ENCODE measurements at places on chromosomes 5 and 9. TPM values are rescaled to one million over a fixed set of nuclear protein-coding genes. Genes with fewer than 3 reads are reported as not detected.

GRCh38 chr9:96245399-96245798, 56.6 kb downstream of the HSD17B3 start:
- DNase-seq = no peak

GRCh38 chr5:139861889-139862207, 66.2 kb downstream of the PSD2 start:
- no peak for DNase-seq

GRCh38 chr5:139291051-139291450, 2.5 kb upstream of the MATR3 start:
- no peak for DNase-seq

DNA sequence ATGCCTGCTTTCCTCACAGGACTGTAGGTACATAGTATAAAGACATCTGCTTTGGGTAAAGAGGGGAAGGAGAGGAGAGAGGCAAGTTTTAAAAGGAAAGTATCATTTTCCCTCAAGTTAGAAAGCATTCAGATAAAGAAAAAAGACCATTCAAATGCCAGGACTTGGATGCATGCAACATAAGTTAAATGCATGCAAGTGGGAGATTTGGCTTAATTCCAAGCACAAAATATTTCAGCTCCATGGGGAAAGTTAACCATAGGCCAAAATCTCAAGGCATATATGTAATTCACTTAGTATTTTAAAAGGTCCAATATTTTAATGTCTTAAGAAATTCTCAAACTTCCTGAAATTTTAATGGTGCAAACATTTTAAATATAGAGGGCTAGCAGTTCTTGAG, 36.4 kb downstream of the POU5F2 start:
- DNase-seq = no peak

- DNase-seq = no peak
Measured at GRCh38 chr9:4366591-4367330, 66.9 kb upstream of the GLIS3 start.

DNA sequence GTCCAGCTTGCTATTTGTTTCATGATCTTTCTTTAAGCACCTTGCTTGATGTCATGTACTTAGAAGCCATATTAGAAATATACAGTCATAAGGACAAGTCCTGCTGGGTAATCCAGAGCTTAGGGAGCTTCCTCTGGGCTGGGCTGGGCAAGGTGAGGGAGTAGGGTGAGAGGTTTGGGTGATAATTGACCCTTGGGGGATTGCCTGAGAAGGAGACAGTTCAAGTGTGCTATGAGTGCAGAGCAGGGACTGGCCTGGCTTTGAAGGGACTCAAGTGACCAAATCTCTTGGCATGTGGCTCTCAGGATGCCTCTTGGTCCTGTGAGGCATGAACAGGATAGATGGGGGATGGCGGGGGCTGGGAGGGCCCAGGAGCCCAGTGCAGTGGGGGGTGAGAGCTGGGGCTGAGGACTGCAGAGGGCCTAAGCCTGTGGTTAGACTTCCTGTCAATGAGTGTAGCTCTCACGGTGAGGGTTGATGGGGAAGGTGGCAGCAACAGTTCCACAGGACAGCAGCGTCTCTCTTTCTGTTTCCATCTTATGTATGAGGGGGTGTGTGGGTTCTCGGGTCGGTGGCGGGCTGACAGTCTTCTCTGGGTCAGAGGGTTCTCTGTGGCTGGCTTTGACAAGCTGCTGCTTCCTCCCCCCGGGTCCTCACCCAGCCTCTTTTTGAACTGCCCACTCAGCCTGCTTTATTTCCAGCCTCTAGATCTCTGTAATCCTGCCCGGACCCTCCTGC, 53.5 kb downstream of the RGS3 start:
- DNase-seq = peak; percentile 93

DNA sequence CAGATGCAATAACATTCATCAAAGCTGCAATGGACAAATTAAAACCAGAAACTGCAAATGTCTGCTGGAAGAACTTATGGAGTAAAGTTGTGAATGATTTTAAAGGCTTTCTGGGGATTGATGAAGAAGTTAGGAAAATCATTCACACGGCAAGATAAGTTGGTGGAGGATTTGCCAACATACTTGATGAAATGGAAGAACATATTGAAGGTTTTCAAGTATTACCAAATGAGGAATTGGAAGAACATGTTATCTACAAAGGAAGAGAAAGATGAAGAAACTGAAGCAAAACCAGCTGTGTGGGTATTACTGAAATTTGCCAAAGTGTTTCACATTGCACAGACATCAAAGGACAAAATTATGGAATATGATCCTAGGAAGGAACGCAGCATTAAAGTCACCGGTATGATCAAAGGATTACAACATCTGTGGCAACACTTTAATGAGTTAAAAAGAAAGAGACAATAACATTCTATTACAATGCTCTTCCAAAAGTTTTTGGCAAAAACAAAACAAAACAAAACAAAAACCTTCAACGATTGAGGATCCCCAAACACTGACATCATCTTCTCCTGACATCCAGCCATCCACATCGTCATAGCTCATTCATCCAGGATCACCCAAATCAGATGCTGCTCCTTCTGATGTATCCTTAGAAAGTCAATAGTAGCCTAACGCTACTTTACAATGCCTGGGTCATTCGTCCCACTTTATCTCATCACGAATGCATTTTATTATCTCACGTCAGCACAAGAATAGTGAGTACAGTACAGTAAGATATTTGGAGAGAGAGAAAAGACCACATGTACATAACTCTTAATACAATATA, 61.3 kb upstream of the SMC5 start:
- DNase-seq = no peak

GRCh38 chr5:59732301-59732700, 161.2 kb downstream of the PDE4D start:
- DNase-seq = no peak

DNA sequence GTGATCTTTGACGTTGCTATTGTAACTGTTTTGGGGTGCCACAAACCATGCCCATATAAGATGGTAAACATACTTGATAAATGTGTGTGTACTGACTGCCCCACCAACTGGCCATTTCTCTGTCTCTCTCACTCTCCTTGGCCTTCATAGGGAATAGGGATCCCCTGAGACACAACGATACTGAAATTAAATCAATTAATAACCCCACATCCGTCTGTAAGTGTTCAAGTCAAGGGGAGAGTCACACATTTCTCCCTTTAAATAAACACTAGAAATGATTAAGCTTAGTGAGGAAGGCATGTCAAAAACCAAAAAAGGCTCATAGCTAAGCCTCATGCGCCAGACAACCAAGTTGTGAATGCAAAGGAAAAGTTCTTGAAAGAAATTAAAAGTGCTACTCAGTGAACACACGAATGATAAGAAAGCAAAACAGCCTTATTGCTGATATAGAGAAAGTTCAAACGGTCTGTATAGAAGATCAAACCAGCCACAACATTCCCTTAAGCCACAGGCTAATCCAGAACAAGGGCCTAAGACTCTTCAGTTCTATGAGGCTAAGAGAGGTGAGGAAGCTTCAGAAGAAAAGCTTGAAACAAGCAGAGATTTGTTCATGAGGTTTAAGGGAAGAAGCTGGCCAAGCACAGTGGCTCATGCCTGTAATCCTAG, 111.1 kb downstream of the UGCG start:
- DNase-seq = no peak

- no peak for DNase-seq
Measured at GRCh38 chr9:122223435-122223834, 5.3 kb downstream of the LHX6 start.

GRCh38 chr5:135012033-135012588, 21.9 kb downstream of the PITX1 start:
- no peak for DNase-seq

- no peak for DNase-seq
Measured at GRCh38 chr9:81608289-81608657, 81.1 kb downstream of the TLE1 start.

DNA sequence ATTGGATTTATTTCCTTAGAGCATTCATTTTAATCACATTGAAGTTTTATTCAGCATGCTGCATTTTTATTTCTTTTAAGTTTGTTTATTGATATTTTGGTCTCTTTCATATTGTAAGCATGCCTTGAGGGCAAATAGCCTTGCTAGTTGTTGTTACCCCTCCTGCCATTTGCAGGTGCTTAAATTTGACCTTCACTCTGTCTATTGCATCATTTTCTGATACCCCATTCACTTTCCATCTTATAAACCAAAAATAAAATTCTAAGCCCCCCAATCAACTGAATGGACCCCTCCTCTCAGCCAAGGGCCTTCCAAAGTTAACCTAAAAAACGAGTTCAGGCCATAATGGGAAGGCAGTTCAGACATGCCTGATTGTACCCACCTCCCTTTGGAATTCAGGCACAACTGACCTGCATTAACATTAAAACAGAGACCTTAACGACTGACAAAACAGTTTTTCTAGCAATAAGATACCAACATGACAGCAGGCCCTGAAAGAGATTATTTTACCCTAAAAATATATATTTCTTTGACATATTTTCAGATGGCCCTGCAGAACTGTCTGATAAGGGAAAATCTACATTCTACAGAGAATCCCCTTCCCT, 32.1 kb downstream of the TARS1 start:
- DNase-seq = no peak

DNA sequence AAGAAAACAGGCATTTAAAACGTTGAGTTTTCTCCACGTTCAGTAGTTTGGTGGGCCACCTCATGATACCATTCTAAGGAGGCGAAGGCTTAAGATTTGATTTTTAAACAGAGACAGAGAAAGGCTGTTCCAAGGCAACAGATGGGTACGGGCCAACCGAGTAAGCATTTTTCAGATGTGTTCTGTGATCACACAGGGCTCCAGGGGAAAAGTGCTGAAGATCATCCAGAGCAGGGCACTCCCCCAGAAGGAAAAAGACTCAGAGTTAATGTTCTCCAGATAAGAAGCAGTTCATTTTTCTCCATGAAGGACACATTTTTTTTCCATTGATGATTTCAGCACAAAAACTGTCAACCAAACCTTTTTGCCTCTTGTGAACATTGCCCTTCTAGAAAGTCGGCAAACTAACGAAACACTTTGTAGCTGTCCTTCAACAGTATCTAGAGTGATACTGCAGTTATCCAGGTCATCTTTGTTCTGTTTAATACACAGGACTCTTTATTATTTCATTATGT, 138.7 kb downstream of the ALDH1A1 start:
- DNase-seq = no peak

DNA sequence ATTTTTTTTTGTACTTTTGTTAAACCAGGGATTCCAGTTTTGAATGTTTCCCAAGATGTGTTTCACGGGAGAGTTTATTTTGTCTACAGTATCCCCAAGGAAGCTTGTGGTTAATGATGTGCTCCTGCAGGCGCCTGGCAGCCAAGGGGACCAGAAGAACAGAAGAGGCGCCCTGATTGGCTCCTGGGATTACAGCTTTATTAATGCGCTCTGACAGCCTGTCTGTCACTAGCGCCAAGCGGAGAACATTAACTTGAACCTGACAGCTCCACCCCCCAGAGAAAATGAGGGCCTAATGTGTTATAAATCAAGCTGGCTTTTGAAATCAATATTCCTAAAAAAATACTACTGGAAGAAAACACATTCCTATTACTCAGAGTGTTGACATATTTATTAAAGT, 5.0 kb upstream of the FBXL7 start:
- no peak for DNase-seq

DNA sequence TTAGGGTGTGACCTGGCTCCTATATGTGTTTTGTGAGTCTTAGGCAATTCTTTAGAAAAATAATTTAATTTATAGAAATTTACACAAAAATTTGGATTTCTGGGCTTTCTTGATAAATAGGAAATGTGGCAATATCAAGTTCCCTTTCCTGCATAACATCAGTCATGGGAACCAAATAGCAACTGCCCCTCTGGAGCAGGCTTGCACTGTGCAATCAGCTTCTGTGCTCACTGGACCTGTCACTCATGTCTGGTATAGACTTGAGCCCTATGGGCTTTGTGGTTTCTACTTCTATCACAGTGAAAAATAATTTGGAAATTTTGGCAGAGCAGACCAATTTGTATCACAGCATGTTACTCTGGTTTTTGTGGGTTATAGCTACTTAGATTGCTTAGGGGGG, 131.7 kb downstream of the ADGRV1 start:
- no peak for DNase-seq

GRCh38 chr9:132809677-132810271, 68.3 kb downstream of the AK8 start:
- no peak for DNase-seq

GRCh38 chr5:58871648-58872242, 288.9 kb downstream of the RAB3C start:
- DNase-seq = peak; percentile 8

GRCh38 chr5:87074072-87074471, 193.6 kb upstream of the RASA1 start:
- DNase-seq = no peak

GRCh38 chr5:40346901-40347300, 332.8 kb upstream of the PTGER4 start:
- DNase-seq = no peak

- DNase-seq = no peak
Measured at GRCh38 chr5:160743027-160743426, 109.0 kb downstream of the ATP10B start.

GRCh38 chr9:111524731-111525055, 286 bp upstream of the ZNF483 start:
- DNase-seq = no peak

GRCh38 chr5:67453111-67453905, 256.7 kb upstream of the CD180 start:
- no peak for DNase-seq

DNA sequence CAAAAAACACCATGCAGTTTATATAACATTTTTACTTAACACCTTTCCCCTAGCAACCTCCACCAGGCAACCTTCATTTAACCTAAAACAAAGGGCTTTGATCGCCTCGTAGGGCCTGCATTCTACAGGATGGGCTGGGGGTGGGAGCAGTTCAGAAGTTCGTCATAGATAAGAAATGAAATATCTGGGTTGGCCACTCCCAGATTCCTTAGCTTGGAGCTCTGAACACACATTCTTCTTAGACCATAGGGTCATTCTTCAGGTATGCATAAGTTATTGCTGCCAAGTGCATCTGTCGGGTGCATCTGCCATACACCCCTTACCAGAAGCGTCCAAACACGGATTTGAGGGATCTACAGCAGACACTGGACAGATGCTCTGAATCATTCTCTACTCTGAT, 4.3 kb upstream of the SLC22A5 start:
- no peak for DNase-seq

GRCh38 chr5:33937707-33938506, 1.7 kb downstream of the RXFP3 start:
- DNase-seq = no peak

PITX1 gene
- polyA plus RNA-seq = not detected

F2RL1 gene
- polyA plus RNA-seq = not detected

C9orf50 gene
- not detected for polyA plus RNA-seq

FOXD4 gene
- not detected for polyA plus RNA-seq

NOL6 gene
- polyA plus RNA-seq = 9.7 TPM

OLFML2A gene
- not detected for polyA plus RNA-seq

FAM221B gene
- not detected for polyA plus RNA-seq

C6 gene
- not detected for polyA plus RNA-seq
